Activated naive CD4-positive, alpha-beta T cell (primary cell): ENCODE measurements at places on chromosomes 12 and 14.

DNA sequence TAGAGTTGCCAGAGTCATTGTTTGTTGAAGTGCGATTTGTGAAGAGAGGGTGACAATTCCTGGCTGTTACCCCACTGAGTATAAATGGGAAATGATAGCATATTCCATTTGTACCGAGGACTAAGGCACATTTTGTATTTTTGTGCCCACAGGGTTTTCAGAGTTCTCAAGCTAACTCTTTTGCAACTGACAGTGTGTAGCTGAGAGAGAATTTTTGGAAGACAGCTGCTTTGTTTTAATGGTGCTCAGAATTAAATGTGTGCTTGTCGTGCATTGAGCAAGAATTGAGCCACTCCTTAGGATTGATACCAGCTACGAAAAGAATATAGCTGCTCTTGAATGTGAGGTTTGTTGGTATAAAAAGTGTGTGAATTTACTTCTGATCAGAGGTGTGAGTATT is 21.7 kb downstream of the ANKRD13A start:
- DNase-seq, result no peak

- DNase-seq, result no peak
Measured at GRCh38 chr14:53214384-53214783, 61.3 kb upstream of the DDHD1 start.

GRCh38 chr14:34199585-34199984 is 248.7 kb upstream of the EGLN3 start:
- no peak for DNase-seq

DNA sequence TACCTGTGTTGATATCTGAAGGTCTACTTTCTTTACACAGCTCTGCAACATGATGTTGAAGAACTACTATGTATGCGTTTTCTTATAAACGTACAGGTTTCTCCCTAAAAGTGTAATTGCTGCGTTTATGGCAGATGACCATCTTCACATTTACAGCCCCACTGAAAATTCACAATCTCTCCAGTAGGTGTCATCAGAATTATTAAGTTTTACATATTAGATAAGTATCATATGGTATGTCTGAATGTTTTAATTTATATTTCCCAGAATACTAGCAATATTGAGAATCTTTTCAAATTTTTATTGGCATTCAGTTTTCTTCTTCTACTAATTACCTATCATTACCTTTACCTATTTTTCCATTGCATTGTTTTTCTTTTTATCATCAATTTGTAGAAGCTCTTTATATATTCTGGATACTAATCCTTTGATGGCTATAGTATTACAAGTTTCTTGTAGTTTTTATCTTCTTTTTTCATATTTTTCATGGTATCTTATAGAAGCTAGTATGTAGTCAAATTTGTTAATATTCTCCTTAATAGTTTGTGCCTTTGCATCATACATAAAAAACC is 123.5 kb downstream of the CAPZA3 start:
- no peak for DNase-seq

- no peak for DNase-seq
Measured at GRCh38 chr12:82883394-82884355, 197.0 kb downstream of the TMTC2 start.

DNA sequence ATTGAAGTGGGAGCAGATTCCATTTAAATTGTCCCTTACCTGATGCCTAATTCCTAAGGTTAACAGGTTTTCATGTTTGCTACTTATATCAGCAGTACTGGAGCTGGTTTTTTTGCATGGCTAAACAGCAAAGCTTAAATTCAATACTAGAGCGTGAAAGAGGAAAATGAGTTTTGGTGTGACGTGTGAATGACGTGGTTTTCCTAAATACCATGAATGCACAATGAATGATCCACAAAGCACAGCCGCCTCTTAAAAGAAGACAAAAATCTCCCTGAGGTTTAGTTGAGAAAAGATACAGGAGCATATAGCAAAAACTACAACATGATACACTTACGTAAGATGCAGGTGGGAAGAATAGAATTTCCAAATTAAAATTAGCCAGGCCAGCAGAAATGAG is 731.1 kb downstream of the DIO2 start:
- no peak for DNase-seq

DNA sequence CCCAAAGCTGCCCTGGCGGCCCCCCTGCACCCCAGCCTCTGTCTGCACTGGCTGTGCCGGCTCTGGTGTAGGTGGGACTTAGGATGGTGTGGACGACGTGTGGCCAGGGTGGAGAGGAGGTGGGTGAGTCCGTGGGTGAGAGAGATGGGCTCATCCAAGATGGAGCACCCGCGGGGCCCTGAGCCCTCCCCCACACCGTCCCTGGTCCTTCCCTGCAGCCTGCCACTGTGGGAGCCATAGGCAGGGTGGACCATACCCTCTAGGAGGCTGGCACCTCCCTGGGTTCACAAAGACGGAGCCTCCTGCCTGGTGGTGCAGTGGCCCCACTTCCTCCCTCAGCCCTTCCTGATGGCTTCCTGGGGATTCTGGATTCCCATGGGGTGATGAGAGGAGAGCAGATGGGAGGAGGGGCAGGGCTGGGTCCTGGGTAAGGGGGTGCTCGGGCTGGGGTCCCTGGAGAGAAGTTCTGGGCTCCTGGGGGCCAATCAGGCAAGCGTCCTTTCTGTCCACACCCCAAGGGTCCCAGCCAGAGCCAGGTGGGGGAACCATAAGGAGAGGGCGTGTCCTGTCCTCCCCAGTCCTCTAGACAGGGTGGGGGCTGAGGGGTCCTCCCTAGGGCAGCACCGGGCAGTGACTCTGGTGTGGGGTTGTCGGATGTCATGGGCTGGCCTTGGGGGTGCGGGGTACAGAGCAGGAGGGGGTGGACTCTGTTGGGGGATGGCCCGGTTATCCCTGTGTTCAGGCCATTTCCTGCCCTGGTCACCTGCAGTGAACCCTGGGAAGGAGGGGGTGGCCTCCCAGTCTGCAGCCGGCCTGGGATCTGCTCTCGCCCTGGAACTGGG is 384.8 kb downstream of the TMEM121 start:
- no peak for DNase-seq

DNA sequence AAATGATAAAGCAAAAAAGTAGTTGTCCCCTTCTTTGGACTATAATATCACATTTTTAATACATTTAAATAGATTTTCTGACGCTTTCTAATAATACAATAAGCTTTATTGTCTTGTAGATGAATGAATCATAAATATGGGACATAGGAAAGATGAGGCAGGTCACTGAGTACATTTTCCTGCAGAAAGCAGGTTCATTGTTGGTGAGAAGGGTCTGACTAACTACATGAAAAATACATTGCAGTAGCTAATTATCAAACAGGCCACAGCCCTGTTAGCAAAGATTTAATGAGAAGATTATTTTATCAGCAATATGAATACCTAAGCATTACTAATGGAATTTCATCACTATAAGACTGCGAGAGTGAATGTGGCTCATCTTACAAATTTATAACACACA is 45.6 kb downstream of the ABCD2 start:
- DNase-seq, result no peak

GRCh38 chr12:45458854-45459807 is 243.2 kb downstream of the ANO6 start:
- no peak for DNase-seq

GRCh38 chr12:55915482-55915859 is 12.2 kb downstream of the PYM1 start:
- DNase-seq, result no peak

- no peak for DNase-seq
Measured at GRCh38 chr12:97637770-97638169, 175.2 kb downstream of the RMST start.

DNA sequence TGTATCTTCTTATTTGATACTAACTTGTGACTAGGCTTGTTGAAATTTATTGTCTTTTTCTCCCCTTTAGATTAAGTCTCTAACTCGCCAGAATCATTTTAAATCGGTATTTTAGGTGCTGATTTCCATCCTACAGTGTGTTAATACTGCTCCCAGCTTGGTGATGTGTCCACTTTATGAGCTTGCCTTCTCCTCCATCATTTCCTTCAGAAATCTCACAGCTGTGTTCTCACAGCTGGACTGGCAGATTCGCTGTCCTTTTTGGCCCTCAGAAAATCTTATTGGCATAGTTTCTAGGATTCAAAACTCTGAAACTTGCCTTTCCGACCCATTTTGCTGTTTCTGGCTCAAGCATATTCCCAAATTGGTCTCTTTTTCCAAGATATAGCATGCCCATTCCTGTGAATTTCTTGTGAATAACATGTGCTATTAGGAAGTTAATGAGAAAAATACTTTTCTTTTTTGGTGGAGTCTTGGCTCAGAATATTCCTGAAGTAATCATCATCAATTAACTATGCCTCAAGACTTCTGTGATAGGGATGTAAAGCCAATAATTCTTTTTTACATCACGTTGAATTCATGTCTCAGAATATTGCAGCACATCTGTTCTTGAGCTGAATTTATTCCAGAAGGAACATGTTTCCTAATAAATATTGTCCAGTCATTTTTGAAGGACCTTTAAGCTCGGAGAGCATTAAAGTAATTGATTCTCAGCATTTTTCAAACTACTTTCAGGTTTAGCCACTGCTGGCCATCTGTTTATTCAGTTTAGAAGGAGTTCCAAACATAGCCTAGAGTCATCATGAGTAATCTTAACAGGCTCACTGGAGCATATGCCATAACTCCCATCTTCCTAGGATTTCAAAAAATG is 50.0 kb upstream of the USP44 start:
- DNase-seq, result no peak

GRCh38 chr12:21891751-21892217 is 49.4 kb downstream of the ABCC9 start:
- no peak for DNase-seq

DNA sequence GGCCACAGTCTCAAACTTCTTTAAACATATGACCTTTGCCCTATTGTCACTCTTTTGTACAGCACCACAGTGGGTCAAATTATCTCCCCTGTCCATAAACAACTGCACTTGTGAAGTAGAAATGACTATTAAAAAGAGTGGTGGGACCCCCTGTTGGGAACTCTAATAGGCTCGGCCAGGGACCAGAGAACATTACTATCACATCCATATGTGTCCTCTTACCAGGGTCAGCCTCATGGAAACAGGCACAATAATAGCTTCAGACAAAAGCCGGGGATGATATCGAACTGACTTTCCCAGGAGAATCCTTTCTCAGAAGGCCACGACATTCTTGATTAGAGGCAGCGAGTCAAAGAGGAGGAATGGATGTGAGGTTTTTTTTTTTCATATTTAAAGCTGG is 96.6 kb downstream of the NKX2-1 start:
- DNase-seq, result no peak

GRCh38 chr14:31292937-31293616 is 85.5 kb upstream of the HECTD1 start:
- no peak for DNase-seq

GRCh38 chr14:39376667-39377403 is 55.4 kb downstream of the FBXO33 start:
- no peak for DNase-seq

DNA sequence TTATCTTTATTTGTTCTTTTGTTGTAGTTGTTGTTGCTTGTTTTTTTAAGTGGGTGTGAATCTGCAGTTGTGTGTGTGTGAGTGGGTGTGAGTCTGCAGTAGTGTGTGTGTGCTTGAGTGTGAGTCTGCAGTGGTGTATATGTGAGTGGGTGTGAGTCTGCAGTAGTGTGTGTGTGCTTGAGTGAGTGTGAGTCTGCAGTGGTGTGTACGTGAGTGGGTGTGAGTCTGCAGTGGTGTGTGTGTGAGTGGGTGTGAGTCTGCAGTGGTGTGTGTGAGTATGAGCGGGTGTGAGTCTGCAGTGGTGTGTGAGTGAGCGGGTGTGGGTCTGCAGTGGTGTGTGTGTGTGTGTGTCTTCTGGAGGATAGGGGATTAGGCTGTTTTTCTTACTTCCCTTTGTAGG is 1186.8 kb upstream of the SEL1L start:
- DNase-seq, result no peak

GRCh38 chr12:26108915-26109314 is 15.9 kb downstream of the BHLHE41 start:
- no peak for DNase-seq

DNA sequence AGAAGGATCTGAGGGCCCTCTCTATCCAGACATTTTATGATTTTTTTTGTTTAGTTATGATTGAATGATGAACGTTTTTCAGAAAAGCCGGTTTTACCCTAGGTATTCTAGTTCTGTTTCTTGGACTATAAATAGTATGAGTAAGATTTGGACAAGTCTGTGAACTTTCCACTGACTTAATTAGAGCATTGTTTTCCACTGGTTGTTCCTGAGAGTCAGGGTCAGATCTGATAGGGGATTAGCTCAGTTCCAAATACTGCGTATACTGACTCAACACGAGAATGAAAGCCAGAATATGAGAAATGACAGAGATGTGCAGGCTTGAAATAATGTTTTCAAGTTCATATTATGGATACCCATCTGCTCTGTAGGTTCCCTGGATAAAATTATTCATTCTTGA is 361.6 kb downstream of the AEBP2 start:
- DNase-seq, result no peak

GRCh38 chr14:74549588-74549987 is 56.0 kb downstream of the ISCA2 start:
- DNase-seq, result no peak

DNA sequence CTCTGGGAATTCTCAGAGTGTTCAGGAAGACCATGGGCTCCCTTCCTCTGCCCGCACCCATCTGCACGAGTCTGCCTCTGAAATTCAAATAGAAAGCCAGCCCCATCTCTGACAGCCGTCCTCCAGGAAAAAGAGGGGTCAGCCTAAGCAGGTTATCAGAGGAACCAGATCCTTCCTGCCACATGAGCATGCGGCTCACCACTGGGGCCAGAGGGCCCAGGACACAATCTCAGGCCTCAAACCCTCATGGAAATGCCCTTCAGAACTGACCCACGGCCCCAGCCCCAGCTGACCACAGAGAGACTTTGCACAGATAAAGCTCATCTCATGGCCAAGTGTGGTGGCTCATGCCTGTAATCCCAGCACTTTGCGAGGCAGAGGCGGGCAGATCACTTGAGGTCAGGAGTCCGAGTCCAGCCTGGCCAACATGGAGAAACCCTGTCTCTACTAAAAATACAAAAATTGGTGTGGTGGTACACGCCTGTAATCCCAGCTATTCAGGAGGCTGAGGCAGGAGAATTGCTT is 23.2 kb downstream of the PXN start:
- DNase-seq, result no peak

DNA sequence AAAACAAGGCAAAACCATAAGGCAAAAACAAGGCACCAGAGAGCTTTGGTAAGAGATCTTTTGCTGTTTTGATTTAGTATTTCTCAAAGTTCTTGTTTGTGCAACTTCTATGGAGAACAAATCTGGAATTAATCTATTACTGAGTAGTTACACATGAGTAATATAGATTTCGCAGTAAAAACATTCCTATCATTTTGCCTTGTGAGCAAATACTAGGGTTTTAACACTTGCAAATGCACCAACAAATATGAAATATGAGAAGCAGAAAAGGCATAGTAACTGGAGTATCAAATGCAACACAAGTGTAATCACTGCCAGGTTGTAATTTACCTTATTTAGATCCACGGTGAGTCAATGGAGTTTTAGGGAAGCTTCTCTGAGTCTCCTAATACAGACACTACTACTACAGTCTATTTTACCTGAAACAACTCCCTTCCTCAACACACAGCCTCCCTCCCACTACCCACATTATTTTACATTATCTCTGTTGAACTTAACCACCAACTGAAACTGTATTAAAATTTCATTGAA is 324.1 kb downstream of the FLRT2 start:
- DNase-seq, result no peak

GRCh38 chr14:37054144-37054543 is 118.3 kb downstream of the SLC25A21 start:
- DNase-seq, result no peak
